ENCODE measurements at places on chromosomes 7 and 10. TPM values are rescaled to one million over a fixed set of nuclear protein-coding genes. Genes with fewer than 3 reads are reported as not detected.

The PILRA gene
- total RNA-seq: 6.3 TPM

The RSPH10B gene
- total RNA-seq: not detected

The TMEM273 gene
- total RNA-seq: not detected

The LIPK gene
- total RNA-seq: not detected

The DPP6 gene
- total RNA-seq: not detected

The SFXN2 gene
- total RNA-seq: 3.3 TPM

The PSMG3 gene
- 100 TPM for total RNA-seq

The GPR37 gene
- 0.64 TPM for total RNA-seq

The CCDC172 gene
- not detected for total RNA-seq

The NEUROD6 gene
- total RNA-seq: not detected

The ZNF273 gene
- total RNA-seq: 1.6 TPM

The PRKCQ gene
- 3.5 TPM for total RNA-seq

The ZP3 gene
- 22.2 TPM for total RNA-seq

The FRMPD2 gene
- not detected for total RNA-seq

The NOS3 gene
- 0.63 TPM for total RNA-seq

The CPN1 gene
- 0.20 TPM for total RNA-seq

The GIMAP7 gene
- total RNA-seq: not detected
